Stimulated activated CD4-positive, alpha-beta T cell treated with anti-CD3 and anti-CD28 coated beads, TNF-alpha, amount 100 ng/mL, for 24 hours (primary cell): ENCODE measurements at places on chromosomes 5 and 9.

DNA sequence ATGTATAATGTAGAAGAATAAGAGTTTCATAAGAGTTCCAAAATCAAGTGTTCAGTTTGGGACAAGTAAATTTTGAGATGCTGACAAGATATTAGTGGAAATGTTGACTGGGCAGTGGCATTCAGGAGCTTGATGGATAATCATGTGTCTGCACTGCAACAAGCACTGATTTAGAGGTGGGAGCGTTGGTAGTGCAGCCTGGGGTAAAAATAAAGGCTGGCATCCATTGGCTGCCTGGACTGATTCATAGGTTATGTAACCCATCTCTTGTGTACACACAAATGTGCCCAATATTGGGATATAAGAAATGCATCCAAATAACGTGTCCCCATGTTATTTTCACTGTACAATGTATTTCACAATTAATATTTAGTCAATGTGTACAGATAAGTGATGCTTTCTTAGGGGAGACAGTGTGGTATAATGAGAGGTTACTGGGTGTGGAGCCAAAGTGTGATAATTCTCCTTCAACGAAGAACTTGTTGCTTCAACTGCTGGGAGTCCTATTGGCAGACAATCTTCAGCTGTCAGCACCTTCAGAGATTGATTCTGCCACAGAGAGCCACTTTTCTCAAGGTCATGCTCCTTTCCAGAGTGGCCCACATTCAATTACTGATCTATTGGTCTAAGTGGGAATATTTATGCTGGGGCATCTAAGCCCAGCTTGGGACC, 20.9 kb upstream of the SMC2 start:
- no peak for DNase-seq

DNA sequence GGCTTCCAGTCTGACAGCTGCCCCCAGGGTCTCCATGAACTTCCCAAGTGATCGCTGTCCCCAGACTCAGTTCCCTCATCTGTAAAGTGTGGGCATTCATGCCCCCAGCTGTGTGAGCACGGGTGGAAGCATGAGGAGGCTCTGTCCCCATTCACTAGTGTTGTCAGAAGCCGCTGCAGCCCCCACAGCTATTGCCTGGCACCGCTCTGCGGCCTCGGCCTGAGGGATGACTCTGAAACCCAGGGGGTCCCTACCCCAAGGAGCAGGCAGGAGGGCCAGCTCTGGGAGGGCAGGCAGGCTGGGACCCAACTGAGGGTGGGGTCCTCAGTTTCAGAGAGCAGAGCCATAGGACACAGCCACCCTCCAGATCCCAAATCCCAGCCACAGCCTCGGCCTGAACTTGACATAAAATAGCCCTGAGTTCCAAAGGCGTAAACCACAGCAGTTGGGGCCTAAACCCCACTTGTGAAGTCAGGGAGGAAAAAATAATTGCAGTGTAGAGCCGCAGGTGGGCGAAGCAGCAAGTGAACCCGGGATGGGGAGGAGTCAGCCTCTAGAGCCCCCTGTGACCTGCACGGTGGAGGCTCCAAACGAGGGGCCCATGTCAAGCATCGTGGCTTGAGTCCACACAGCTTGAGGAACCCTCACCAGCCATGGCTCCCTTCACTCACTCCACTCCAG, 66.0 kb upstream of the ADAMTS2 start:
- no peak for DNase-seq

DNA sequence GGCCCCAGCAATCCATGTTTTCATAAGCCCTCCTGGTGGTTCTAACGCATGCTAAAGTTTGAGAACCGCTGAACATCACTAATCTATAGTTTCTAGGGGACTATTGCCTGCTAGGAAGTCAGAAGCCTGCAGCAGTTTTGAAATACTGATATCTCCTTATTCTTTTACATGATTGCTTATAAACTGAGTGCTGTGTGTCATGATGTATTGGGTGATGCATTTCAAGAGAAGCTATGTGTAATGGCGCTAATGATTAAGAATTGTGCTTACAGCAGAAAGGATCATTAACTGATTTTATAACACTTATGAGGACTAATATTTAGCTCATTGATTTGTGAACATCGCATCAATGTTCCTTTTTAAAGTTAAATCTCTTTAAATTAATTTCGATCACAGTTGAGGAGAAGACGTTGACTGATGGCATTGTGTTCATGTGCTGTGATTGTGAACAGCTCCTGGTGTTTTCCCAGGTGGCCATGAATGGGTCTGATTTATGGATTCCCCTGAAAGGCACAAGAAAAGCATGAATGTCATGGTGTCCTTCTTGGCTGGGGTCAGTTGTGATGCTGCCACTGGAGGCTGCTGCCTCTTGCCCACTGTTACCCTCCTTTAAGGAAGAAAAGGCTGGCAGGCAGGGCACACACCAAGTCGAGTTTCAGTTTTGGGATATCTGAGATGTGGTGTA, 12.0 kb upstream of the DAP start:
- DNase-seq = no peak

- no peak for DNase-seq
These were observed 64.9 kb upstream of the CPEB4 start for GRCh38 chr5:173823274-173823644.

DNA sequence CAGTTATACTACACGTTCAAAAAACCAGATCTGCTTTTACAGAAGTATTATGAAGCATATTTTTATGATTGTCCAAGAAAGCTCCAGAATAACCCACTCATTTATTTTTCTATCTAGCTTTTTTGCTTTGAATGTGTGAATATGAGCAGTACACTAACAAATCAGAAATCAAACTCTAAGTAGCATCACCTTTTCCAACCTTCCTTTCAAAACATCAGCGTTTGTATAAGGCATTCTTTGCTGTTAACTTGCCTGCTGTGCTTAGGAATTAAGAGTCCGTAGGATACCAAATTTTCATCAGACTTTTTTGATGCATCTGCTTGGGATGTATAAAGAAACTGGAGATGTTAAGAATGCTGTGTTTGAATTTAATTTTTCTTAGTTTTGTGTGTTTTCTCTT, 3.8 kb downstream of the TLE4 start:
- no peak for DNase-seq

DNA sequence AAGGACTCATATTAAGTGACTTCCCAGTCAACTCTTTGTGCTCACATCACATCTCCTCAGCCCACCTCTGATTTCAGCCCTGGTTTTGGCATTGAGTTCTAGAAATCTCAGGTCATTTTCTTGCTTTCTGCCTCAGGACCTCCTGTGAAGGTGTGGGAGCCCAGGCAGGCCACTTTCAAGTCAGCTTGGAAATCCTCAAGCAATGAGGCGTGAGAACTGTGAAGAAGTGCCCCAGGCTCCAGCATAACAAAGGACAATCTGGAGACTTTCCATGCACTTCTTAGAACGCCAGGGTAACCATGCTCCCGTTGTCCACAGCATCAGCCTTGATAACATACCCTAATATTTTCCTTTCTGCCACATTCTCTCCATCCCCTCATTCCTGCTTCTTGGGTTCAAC, 131.2 kb upstream of the MAP3K1 start:
- DNase-seq = no peak
